ENCODE measurements at places on chromosomes 2 and 18.

- no peak for DNase-seq
These were observed 25.7 kb upstream of the CRIM1 start for GRCh38 chr2:36329746-36330472.

DNA sequence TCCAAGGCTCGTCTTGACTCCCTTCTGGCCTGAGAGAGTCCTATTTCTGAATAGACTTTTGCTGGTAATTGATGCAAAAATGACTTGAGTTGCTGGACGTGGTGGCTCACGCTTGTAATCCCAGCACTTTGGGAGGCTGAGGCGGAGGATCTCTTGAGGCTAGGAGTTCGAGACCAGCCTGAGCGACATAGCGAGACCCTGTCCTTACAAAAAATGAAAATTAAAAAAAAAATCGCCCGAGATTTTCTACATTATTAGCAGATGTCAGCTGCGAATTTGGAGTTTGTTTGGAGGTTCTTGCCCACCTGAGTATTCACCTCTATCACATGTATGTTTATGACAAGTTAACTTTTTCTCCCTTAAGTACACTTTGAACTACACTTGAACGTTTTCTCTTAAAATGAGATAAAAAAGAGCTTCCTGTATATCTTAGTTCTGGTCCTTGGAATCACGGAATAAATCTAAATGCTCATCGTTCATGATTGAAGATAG lies 471 bp upstream of the C2orf42 start:
- DNase-seq = no peak

DNA sequence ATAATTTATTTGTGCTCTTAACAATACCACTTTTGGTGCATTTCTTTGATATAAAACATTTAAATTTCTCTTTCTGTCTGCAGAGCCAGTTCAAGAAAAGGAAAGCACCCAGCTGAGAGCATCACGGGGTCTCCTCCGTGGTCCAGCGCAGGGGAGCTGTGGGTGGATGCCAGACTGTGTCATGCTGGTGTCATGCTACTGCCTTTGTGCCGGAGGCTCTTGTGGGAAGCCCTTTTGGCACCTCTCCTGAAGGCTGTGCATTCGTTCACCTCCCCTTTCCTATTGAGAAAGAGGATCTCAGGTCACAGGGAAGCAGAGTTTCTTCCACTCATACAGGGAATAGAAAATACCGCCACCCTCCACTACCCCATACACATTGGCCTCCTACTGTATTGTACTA lies 450.4 kb downstream of the GALR1 start:
- no peak for DNase-seq

DNA sequence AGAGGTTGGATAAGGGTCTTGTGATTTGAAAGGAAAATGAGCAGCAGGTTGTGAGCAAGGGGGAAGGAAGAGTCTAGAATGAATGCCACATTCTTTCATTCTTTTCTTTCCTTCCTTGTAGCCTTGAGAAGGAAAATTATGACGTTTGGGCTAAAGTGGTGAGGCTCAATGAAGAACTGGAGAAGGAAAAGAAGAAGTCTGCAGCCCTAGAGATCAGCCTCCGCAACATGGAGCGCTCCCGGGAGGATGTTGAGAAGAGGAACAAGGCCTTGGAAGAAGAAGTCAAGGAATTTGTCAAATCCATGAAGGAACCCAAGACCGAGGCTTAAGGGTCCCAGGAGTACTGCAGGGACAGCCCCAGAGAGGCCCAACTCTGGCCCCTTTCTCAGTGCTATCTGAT lies 45.3 kb downstream of the BMP10 start:
- DNase-seq = no peak

DNA sequence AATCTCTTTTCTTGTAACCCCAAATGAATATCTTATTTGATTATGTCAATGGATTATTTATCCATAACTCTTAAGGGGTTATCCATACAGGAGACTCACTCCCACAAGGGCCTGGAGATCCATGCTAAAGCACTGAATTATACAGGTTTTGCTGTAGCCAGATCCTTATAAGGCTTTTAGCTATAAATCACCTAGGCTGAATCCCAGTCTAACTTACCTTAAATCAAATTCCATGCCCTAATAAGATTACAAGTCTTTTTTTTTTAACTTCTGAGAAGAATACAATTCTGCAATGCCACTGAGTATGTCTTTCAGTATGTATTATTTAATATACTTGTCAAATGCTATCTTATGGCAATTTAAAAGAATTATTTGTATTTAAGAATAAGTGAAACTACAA lies 340.5 kb downstream of the NBAS start:
- DNase-seq = no peak

DNA sequence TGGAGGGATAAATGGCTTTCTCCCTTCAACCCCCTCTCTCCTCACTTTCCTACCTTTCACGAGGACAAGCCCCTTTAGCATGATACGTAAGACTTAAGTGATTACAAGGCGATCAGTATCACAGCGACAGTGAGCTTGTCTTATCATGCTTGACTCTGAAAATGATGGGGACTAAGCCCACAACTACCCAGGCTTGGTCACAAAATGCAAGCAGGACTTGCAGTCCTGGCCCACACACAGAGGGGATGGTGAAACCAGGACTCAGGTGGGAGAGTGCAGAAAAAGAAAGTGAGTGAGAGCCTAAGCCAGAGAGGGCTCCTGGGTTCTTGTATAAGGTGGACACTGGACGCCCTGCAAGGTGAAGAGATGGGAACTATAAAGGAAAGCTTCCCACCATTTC lies 95.7 kb upstream of the ARL4C start:
- DNase-seq = no peak

- DNase-seq = no peak
These were observed 51.9 kb downstream of the PLA2R1 start for GRCh38 chr2:160010361-160011145.

DNA sequence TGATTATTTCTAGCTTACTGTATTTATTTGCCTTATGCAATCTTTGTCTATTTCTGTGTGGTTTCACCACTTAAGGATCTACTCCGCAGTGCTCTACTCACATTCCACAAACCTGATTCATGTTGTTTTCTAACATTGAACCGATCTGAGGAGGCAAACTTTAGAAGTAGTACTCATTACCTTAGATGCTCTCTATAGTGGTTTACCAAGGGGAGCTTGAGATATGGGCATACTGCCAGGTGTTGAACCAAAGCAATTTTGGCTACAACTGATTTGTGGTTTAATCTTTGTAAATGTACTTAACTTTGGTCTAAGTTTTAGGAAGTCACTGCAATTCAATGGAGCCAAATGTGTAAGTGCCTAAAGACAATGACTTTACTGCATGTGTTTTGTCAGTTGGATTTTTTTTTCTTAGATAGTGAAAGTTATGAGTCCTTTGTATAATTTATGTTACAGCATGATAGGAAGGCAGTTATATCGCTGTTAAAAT lies 50.1 kb downstream of the MAP2 start:
- no peak for DNase-seq

DNA sequence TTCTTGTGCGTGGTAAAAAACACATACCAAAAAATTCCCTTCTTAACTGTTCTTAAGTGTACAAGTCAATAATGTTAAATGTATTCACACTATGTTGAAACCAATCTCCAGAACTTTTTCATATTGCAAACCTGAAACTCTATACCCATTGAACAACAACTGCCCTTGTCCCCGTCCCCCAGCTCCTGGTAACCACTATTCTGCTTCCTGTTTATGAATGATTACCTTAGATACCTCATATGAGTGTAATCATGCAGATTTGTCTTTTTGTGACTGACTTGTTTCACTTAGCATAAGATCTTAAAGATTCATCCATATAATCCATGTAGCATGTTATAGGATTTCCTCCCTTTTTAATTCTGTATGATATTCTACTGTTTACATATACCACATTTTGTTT lies 59.9 kb downstream of the NAT8 start:
- no peak for DNase-seq

DNA sequence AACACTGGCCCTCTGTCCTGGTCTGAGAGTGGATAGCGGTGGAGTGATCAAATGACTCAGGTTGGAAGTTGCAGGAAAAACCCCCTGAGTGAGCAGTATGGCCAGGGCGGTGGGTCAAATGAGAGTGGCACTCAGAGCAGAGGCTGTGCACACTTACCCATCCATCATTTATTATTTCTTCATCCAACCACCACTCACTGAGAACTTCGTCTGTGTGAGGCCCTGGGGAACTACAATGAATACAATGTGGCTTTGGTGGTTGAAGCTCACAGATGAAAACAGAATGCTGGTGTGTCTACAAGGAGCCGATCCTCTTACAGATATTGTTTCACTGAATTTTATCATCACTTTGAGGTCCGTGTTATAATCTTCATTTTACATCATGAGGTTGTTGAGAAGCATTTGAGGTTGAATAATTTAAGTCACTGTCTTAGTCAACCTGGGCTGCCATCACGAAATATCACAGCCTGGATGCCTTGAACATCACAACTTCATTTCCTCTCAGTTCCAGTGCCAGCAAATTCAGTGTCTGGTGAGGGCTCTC lies 73.4 kb upstream of the ID2 start:
- DNase-seq = no peak

DNA sequence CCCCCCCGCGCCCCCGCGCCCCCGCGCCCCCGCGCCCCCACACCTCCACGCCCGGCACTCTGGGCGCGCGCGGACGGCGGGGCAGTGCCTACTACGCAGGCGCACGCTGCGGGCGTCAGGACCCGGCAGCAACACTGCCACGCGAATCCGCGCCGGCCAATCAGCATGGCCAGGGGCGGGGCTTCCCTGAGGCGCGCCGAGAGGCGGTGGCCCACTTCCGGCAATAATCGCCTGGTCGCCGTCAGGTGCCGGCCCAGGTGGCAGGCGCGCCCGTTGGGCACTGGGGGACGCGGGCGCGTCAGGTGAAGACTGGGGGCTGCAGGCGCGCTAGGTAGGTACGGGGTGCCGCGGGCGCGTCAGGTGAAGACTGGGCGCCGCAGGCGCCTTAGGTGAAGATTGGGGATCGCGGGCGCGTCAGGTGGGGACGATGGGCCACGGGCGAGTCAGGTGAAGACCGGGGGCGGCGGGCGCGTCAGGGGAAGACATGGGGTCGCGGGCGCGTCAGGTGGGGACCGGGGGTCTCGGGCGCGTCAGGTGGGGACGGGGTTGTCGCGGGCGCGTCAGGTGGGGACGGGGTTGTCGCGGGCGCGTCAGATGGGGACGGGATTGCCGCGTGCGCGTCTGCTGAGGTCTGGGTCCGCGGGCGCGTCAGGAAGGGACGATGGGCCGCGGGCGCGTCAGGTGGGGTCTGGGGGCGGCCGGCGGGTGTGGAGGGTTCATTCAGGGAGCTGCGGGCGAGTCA lies 219.1 kb downstream of the RTP5 start:
- peak; percentile 95 for DNase-seq

DNA sequence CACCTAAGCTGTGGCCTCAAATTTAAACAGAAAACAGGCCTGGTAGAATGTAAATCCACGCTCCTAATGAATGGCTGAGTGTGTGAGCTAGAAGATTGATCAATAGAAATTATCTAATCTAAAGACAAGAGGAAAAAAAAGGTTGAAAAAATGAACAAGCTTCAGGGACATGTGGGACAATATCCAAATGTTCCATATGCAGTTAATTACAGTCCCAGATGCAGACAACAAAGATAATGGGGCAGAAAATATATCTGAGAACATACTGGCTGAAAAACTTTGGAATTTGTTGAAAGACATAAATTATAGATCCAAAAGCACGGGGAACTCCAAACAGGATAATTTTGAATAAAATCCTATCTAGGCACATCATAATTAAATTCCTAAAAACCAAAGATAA lies 186.7 kb upstream of the SIX2 start:
- no peak for DNase-seq

DNA sequence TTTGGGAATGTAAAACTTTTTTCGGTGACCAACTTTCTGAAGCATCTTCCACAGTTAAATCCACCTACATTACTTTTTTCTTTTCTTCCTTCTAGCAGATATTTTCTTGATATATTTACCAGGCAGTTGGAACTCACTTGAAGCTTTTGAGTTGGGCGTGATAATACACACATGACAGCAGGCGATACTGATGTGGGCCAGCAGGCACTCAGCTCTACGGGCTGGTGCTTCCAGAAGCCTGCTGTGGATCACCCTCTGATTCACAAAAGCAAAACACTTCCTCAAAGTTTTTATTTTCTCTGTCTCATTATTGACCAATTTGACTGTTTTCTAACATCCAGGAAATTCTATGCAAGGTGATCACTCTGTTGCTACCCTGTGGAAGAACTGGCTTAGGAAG lies 22.9 kb downstream of the GRHL1 start:
- DNase-seq = no peak

GRCh38 chr2:237471438-237472186 lies 15.4 kb upstream of the MLPH start:
- peak; percentile 62 for DNase-seq

GRCh38 chr2:30336978-30337841 lies 105.9 kb downstream of the LBH start:
- DNase-seq = no peak

DNA sequence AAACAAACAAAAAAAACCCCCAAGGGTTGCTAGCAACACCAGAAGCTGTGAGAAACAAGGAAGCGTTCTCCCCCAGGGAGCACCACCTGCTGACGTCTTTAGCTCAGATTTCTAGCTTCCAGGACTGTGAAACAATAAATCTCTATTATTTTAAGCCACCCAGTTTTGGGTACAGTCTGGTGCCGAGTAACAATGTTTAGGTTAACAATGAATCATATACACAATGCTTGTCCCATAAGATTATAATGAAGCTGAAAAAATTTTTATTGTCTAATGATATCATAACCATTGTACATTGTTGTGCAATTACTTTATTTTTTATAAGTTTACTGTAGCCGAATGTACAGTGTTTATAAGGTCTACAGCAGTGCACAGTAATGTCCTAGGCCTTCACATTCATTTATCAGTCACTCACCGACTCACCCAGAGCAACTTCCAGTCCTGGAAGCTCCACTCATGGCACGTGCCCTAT lies 72.1 kb upstream of the CAB39 start:
- DNase-seq = no peak

DNA sequence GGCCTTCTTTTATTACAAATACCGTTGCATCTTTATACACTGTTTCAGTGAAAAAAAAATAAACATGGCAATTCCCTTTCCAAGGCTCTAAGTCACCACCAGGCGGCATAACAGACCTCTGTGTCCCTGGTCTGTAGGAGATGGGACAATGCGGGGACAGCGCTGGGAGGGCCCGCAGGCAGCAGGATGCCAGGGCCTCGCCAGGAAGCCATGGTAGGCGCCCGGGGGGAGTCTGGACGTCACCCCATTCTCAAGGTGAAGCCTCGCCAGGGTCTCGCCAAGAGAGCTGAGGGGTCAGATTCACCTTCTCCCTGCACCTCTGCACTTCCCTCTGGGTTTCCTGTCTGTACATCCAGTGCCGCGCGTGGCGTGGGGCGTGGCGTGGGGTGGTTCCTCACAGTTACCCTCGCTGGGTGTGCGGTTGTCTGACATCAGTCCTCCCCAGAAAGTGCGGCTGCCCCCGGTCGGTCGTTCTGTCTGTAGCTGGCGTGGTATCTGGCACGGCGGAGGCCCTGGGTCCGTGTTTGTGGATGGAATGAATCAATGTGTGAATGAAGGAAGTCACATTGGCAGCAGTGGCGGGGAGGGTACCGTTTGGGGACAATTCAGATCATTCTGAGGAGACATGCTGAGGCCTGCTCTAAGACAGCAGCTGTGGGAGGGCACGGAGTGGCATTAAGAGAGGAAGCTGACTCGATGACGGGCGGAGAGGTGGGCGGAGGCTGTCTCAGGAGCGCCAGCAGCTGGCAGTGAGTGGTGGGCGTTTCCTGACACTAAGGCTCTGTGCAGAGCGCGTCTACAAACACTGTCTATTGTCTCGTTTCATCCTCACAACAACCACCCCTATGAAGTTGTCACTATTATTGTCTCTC lies 46.0 kb downstream of the LRRFIP1 start:
- DNase-seq = peak; percentile 73

All from heart left ventricle (tissue), 16 donors.